Stimulated activated naive B cell treated with anti-CD40 and anti-IgM and Interleukin-4, amounts not matched to agents 10 μg/mL and 1 μg/mL and 100 μg/mL, for 72 hours (primary cell): ENCODE measurements at places on chromosomes 3 and 15.

DNA sequence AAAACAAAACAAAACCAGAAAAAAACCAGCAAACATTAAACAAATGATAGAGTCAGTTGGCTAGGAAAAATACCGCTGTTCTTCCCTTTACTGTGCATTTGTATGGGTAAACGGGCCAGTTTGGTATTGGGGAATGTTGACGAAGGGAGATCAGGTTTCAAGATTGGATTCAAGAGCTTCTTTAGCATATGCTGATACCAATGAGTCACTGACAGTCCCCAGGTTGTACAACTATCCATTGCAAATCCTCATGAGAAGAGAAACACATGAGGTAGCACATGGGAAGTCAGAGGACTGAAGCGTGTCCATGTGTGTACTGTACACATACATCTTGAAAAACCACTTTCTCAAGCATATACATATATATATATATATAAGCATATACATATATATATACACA, 25.6 kb downstream of the TIGIT start:
- no peaks in the 10 kb centered on the region for H3K27me3 ChIP-seq
- no peak for DNase-seq
- H3K4me1 ChIP-seq, result peaks cover 8% of the 10 kb centered on the region
- no peak overlapping the region for H3K27ac ChIP-seq
- H3K36me3 ChIP-seq, result peaks cover 12% of the 10 kb centered on the region

DNA sequence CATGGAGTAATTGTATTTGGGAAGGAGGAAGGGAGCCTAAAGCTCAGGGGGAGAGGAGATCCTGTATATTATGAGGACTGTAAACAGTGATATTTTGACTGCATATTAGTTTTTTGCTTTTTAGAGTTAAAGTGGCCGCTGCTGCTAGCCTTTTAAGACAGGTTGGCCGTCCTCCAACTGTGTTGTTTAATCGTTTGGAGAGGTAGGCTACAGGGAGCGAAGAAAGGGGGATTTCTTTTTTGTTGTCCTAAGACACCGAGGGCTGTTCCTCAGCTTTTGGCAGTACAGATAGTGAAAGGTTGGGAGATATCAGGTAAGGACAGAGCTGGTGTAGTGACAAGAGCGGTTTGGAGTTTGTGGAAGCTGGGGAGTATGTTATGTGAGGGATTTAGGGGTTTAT, 38.2 kb upstream of the RNF7 start:
- H3K36me3 ChIP-seq, result no peaks in the 10 kb centered on the region
- DNase-seq, result no peak
- H3K4me1 ChIP-seq, result no peaks in the 10 kb centered on the region
- H3K27me3 ChIP-seq, result no peaks in the 10 kb centered on the region
- no peak overlapping the region for H3K4me3 ChIP-seq
- H3K27ac ChIP-seq, result no peak overlapping the region

GRCh38 chr3:177694316-177694715, 497.0 kb upstream of the TBL1XR1 start:
- DNase-seq, result peak; percentile 23
- no peaks in the 10 kb centered on the region for H3K36me3 ChIP-seq
- H3K4me3 ChIP-seq, result peak overlapping the region; percentile 65
- H3K27me3 ChIP-seq, result no peaks in the 10 kb centered on the region
- peak overlapping the region; percentile 70 for H3K27ac ChIP-seq

GRCh38 chr3:172384836-172385235, 63.4 kb downstream of the GHSR start:
- peaks cover 19% of the 10 kb centered on the region for H3K36me3 ChIP-seq
- no peaks in the 10 kb centered on the region for H3K4me1 ChIP-seq
- DNase-seq, result no peak
- H3K27me3 ChIP-seq, result no peaks in the 10 kb centered on the region
- no peak overlapping the region for H3K4me3 ChIP-seq

DNA sequence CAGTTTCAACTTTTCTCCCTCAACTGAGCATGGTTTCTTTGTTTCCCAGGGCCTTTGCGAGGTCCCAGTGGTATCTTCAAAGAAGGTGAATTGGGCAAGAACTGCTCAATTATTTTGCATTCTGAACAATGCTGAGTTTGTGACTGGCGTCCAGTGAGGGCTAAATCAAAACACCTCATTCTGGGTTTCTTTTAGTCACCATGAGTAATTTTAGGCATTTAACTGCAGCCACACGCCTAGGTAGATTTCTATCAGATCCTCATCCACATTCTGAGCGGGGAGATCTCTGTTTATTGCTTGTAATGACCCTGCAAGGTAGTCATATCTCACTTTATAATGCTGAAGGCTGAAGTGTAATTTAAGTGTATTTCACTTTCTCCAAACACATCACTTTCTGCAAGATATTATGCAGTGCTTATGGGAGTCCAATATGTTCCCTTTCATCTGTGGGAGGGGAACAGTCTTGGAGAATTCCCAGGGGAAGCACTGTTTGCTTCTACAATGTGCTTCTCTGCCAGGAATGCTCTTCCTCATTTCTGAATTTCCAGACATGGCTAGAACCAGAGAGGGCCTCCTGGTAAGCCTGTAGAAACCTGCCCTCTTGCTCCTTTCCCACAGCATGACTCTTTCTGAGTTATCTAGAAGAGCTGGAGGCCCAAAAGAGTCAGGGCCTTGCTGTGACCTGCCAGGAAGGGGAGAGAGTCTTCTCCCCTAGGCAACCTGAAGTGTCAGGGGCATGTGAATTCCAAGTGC, 91.7 kb downstream of the FRMD4B start:
- no peak overlapping the region for H3K27ac ChIP-seq
- no peak overlapping the region for H3K4me3 ChIP-seq
- no peaks in the 10 kb centered on the region for H3K4me1 ChIP-seq
- H3K27me3 ChIP-seq, result no peaks in the 10 kb centered on the region

DNA sequence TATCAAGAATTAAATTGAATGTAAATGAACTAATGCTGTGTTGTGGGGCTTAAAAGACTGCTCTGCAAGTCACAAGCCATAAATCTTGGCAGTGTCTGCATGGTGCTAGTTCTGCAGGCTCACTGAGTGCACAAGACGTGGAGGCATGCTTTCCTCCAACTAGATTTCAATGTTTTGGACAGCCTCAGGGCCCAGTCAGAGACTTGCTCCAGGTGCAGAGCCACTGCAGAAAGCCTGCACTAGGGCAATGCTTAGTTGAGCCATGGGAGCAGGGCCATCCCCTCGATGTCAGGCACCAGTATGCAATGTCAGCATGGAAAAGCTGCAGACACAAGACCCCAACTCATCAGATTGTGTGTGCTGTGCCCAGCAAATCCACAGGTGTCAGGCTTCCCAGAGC, 234.5 kb upstream of the CDIN1 start:
- H3K36me3 ChIP-seq, result no peaks in the 10 kb centered on the region
- no peaks in the 10 kb centered on the region for H3K27me3 ChIP-seq
- H3K4me1 ChIP-seq, result no peaks in the 10 kb centered on the region
- no peak overlapping the region for H3K27ac ChIP-seq

DNA sequence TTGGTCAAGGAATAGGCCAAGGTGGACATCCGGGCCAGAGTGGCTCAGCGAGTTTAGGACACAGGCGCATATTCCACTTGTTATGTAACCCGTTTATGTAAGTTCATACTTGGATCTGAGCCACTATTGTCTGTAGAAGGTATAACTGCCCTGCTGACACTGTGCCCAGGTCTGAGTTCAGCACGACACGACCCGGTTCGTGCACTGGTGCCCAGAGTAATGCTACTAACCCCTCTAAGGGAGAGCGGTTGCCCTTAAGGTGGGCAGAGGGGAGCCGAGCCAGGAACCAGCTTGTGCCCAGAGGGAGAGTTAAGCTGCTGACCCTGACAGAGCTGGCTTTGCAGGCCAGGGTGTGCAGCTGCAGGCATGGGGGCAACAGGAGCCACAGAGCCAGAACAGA, 1.9 kb upstream of the ULK4 start:
- H3K27me3 ChIP-seq, result no peaks in the 10 kb centered on the region
- no peak overlapping the region for H3K27ac ChIP-seq
- H3K36me3 ChIP-seq, result peaks cover 2% of the 10 kb centered on the region
- DNase-seq, result no peak

DNA sequence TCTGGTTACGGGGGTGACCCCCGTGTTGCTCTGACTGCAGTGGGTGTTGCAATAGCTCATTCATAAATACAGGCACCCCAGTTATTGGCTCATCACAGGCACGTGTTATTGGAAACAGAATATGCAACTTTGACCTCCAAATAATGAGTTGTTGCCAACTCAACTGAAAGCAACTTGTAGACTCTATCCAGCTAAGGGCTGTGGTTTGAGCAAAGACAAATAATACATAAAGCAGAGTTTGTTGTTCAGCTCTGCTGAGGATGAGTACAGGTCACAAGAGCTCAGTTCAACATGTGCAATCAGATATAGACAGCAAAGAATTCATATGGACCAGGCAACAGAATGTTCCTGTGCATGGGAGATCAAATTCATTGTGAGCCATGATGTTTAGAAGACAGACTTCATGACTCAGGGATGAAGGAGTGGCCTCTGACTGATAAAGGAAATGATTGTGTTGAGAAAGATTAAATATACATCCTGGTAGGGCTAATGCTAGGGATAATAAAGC, 87.6 kb upstream of the LRIG1 start:
- peaks cover 2% of the 10 kb centered on the region for H3K36me3 ChIP-seq
- H3K27ac ChIP-seq, result no peak overlapping the region
- DNase-seq, result no peak
- H3K4me3 ChIP-seq, result no peak overlapping the region
- peaks cover 10% of the 10 kb centered on the region for H3K4me1 ChIP-seq
- H3K27me3 ChIP-seq, result peaks cover 74% of the 10 kb centered on the region

DNA sequence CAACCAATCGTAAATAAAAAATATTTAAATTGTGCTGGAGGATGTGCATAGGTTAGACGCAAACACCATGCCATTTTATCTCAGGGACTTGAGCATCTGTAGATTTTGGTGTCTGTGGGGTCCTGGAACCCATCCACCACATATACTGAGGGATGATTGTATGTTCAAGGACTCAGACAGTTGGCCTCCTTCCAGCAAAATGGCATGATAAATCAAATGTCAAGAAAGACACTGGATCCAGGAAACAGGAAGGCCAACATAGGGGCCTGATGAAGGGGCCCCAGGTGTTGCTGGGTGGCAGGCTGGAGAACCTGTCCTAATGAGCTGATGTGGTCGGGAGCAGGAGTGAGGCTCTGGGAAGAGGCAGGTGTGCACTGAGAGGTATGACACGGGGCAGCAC, 289.5 kb downstream of the GABRG3 start:
- H3K27ac ChIP-seq, result no peak overlapping the region
- no peak overlapping the region for H3K4me3 ChIP-seq
- DNase-seq, result no peak
- H3K36me3 ChIP-seq, result no peaks in the 10 kb centered on the region

- no peak overlapping the region for H3K4me3 ChIP-seq
- H3K27me3 ChIP-seq, result peaks cover 22% of the 10 kb centered on the region
- H3K27ac ChIP-seq, result no peak overlapping the region
- no peak for DNase-seq
Observed at GRCh38 chr15:34820110-34820509, 24.8 kb upstream of the ACTC1 start.

GRCh38 chr3:185656321-185656840, 70.3 kb downstream of the SENP2 start:
- no peaks in the 10 kb centered on the region for H3K4me1 ChIP-seq
- no peaks in the 10 kb centered on the region for H3K36me3 ChIP-seq
- no peaks in the 10 kb centered on the region for H3K27me3 ChIP-seq
- no peak for DNase-seq
- H3K4me3 ChIP-seq, result no peak overlapping the region
- H3K27ac ChIP-seq, result no peak overlapping the region

DNA sequence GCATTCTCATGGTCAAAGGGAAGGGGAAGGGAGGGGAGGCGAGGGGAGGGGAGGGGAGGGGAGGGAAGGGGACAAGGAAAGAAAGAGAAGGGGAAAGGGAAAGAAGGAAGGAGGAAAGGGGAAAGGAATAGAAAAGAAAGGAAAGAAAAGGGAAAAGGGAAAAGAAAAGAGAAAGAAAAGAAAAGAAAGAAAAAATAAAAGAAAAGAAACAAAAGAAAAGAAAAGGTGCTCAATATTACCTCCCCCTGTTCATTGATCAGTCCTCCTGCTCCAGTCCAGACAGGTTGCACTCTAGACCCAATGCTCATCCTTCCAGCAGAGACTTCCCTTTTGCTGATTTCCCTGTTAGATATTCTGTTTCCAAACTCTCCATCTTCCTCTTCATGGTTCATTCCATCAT, 18.0 kb upstream of the OR5K3 start:
- no peaks in the 10 kb centered on the region for H3K4me1 ChIP-seq
- H3K27ac ChIP-seq, result no peak overlapping the region
- DNase-seq, result no peak
- no peaks in the 10 kb centered on the region for H3K36me3 ChIP-seq
- no peak overlapping the region for H3K4me3 ChIP-seq

DNA sequence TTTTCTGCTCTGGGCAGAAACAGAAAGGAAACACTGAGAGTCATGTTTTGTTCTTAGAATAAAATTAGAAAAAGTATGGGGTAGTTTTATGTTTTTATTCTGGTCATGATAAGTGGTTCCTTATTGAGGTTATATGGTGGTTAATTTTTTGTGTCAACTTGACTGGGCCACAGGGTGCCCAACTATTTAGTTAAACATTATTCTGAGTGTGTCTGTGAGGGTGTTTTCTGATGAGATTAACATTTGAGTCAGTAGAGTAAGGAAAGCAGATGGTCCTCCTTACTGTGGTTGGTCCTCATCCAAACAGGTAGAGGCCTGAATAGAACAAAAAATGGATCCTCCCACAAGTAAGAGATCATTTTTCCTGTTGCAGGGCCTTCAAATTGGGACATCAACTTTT, 98.9 kb downstream of the C3orf38 start:
- peaks cover 10% of the 10 kb centered on the region for H3K36me3 ChIP-seq
- H3K27me3 ChIP-seq, result peaks cover 3% of the 10 kb centered on the region
- H3K4me1 ChIP-seq, result no peaks in the 10 kb centered on the region
- H3K27ac ChIP-seq, result no peak overlapping the region
- DNase-seq, result no peak

DNA sequence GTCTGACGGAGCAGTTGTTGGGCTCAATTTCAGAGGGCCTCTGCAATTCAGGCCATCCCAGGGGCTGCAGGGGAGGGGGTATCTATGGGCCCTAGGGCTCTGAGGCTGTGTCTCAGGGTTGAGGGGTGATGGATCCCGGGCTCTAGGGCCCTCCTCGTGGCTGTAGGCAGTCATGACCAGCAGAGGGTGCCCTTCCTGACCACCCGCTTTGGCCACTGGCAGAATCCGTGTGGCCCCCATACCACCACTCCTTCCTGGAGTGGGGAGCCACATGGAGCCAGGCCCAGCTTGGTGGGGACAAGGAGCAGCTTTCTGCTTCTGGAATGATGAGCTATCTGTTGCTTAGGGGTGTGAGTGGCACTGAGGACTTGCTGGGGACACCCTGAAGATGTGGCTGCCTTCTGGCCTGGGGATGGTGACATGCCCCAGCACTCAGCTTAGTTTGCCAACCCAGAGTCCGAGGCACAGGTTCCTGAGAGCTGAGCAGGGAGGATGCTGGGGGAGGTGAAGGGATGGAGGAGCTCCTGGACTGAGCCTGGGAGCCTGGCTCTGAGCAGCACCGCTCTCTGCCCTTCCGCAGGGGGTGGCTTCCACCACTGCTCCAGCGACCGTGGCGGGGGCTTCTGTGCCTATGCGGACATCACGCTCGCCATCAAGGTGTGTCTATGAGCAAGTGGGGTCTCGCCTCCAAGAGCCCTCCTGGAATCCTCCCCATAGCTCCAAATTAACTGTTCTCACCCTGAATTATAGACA, 20.2 kb downstream of the HDAC11 start:
- no peaks in the 10 kb centered on the region for H3K36me3 ChIP-seq
- no peak for DNase-seq
- H3K4me1 ChIP-seq, result no peaks in the 10 kb centered on the region
- no peaks in the 10 kb centered on the region for H3K27me3 ChIP-seq
- no peak overlapping the region for H3K4me3 ChIP-seq
